Ecto neural progenitor cell (in vitro differentiated cells): ENCODE measurements at places on chromosomes 6 and 20.

- DNase-seq: no peak
Observed at GRCh38 chr6:25277386-25277785, 1.8 kb upstream of the CARMIL1 start.

- DNase-seq: peak; percentile 94
Observed at GRCh38 chr6:3227363-3228045, at the start of gene TUBB2B. TUBB2B (minus strand) TSS chr6:3227653; CDS start chr6:3227543, 110 bp downstream.

DNA sequence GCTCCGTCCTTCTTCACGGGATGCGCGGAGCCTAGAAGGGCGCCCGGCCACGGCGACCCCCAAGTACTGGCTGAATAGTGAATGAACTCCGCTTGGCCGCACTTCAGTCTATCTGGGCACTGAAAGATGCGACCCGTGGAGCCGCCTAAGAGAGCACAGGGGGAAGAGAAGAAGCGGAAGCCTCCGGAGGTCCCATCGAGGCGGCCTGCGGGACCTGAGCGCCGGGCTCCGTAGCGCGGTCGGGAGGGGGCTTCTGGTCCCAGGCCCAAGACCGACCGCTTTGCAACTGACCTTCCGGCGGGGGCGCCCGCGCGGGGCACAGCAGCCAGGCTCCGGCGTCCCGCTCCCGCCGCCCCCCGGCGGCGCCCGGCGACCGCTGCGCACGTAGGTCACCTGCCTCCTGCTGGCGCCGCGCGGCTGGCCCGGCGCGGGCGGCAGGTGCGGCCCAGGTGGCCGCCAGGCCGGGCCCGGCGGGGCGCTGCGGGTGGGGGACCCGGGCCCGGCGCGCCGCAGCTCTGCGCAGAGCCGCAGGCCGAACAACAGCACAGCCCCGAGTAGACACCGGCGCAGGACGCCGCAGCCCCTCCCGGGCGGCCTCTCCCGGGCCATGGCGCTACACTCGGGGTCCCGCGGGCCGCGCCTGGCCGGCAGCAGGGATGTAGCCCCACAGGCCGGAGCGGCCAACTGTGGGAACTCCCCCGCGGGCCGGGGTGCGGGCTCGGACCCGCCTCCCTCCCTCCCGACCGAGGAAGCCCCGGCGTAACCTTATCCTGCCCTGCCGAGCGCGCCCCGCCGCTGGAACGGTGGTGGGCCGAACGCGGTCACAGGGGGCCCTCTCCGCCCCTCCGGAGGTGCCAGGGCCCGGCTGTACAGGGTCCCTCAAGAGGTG, at the start of gene METTL24:
TSS of gene METTL24 (minus strand) at position 686 of the 889 bp plus-strand sequence. CDS start at position 609, 77 bp downstream.
- peak; percentile 75 for DNase-seq

DNA sequence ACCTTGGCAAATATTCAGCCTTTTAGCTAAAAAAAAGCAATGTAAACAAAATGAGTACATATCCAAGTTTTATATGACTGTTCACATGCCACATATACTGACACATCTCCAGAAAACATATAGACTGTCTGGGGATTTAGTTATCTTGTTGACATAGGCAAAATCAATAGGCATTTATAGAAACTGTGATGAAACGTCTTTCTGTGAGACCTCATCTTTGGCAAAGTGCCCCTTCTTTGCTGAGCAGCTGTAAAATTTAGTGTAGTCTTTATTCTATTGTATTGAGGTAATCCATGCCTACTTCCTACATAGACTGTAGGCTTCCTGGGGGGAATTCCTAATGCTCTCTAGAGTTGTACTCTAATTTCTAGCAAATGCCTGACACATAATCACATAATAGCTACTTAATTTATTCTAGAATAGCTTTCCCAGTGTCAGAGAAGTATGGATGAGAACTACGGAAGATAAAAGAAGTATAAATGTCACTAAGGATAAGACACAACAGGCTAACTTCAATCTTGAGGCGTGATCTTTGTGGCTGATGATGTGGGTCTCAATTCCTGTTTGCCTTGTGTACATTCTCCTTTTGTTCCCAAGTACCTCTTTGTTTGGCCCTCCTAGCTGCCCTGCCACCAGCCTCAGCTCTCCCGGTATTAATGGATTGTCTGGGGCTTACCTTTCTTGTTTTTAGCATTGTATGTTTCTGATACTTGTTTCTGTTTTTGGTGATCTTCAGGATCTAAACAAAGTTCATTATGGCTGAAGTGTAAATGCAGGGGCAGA, 30.6 kb downstream of the PTCHD4 start:
- no peak for DNase-seq

- DNase-seq: no peak
Observed at GRCh38 chr6:37130704-37131103, 39.2 kb upstream of the PIM1 start.

DNA sequence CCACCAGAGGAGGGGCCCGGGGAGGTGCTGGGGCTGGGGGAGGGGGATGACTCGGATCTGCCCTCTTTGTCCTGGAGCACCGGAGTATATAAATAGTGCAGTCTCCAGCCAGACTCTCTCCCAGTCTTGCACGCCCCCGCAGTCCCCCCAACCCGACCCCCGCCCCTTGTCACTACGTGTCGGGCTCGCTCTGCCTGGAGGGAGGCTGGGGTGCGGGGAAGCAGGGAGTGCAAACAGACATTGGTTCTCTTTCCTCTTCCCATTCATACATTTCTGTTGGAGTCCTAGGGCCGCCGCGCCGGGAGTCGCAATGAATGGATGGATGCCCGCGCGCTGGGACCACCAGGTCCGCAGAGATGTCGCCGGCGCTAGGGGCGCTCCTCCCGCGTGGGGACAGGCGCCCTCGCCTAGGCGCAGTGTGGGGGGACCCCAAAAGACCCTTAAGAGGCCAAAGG, 179.3 kb downstream of the TBXT start:
- DNase-seq: peak; percentile 69

- no peak for DNase-seq
Observed at GRCh38 chr20:53032478-53032932, 60.3 kb downstream of the TSHZ2 start.

GRCh38 chr6:109296971-109297372, 85.3 kb downstream of the CD164 start:
- DNase-seq: no peak

DNA sequence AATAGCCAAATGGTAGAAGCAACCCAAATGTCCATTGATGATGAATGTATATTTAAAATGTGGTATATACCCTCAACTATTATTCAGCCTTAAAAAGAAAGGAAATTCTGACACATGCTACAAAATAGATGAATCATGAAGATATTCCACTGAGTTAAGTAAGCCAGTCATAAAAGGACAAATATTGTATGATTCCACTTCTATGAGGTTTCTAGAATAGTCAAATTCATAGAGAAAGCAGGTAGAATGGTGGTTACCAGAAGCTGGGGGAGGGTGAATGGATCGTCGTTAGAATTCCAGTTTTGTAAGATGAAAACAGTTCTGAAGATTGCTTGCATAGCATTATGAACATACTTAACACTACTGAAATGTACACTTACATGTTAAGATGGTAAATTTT, 214.3 kb upstream of the MYLIP start:
- no peak for DNase-seq

DNA sequence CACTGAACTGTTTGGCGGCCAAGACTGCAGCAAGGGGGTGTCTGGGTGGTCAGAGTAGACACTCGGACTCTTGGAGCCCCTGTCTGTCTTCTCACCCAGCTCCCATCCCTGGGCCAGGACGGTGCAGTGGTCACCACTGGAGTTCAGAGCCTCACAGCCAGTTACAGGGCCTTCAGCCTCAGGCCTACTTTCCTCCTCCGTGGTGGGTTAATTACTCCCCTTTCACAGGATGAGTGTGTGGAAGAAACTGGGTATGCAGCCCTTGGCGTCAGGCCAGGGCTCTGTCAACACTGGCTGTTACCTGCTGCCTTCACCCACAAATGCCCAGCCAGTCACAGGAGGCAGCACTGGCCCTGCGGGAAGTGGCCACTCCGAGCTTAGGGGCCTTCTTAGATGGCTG, 1.8 kb upstream of the YTHDF1 start:
- no peak for DNase-seq

GRCh38 chr20:20740541-20740940, 28.1 kb upstream of the RALGAPA2 start:
- no peak for DNase-seq

DNA sequence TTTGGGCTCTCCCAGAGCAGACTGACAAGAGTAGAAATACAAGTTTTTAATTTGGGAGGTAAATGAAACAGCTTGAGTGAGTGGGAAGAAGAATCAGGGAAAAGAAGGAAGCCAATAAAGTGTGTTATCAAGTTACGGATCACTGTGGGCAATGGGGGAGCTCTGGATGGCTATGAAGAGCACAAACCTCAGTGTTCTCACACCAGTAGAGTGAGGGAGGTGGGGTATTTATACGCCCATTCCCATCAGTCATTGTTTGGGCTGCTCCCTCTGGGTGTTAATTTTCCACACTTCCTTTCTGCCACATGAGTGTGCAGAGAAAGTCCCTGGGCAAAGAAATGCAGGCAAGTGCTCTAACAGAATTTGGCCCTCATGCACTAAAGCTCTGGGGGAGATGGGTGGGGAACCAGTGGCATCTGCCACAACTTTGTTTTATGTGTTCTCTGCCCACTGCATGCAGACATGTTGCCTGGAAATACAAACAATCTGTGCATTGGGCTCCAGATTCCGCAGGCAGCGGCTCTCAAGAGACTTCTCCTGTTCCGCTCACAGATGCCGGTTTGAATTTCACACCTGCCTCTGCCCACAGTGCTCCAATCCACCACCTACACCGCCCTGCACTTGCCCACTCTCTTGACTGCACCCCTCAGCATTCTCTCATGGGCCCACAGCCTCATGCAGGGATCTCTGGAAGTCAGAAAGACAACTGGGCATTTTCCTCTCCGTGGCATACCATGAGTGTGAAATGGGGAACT, 211.1 kb upstream of the RNF24 start:
- no peak for DNase-seq

DNA sequence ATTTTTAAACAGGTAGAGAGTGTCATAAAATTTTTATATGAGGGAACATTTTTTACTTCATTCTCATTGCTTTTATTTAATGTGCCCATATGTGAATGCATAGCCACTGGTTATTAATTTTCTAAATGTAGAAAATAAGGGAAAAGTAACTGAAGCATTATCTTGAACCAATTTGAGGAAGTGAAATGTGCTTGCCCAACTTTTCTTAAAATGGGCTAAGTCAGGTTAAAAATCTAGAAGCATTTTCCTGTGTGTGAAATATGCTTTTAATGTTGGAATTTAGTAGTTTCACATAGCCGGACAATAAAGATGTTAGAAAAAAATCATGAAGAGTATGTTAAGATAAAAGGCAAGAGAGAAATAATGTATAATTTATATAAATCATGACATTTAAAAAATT, 3.8 kb downstream of the SEC23B start:
- DNase-seq: no peak

DNA sequence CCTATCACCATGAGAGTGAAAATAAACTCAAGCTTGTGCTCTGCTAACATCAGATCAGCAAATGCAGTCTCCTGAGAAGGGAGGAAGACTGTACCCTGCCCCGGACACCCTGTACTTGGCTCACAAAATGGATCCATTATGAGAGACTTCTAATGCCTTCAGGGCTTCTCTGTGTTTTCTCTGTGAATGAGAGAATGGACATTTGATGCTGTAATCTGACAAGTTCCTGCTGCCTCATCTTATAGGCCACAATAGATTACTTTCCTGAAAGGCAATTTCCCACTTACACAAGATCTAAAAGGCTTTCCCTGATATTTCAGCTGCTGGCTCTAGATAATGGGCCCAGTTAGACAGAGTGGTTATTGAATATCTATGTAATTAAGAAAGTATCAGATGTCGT, 117.2 kb downstream of the OTOR start:
- DNase-seq: no peak

DNA sequence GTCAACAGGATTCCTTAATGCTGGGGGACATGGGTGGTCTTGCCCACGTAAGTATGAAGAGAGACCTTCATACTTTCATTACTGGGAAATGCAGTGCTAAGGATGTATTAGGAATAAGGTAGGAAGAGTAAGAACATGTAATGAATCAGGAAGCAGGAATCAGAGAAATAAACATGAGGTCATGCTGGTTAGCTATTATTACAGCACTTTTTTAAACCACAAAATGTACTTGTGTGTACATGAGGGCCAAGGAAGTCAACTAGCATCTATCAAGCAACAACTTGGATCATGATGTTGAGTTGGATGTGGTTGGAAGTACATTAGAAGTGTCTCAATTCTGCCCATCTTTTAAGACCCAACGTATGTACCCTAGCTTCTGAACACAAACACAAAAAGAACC, 63.5 kb upstream of the E2F3 start:
- DNase-seq: no peak

DNA sequence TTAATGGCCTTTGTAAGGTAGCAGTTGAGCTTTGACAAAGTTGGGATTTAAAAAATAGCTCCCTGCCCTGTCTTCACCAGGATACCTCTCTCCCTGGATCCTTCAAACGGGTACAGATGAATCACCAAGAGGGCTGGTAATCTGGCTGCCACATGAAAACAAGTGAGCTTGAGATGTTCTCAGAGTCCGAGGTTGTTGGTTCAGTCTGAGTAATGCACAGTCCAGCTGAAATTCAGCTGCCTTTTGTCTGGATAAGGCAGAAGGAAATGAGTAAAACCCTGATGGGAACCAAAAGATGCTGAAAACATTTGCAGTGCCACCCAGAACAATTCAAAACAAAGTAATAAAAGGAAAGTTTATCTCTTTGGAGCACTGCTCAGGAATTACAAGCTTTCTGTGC, 86.8 kb downstream of the GJA1 start:
- DNase-seq: no peak

DNA sequence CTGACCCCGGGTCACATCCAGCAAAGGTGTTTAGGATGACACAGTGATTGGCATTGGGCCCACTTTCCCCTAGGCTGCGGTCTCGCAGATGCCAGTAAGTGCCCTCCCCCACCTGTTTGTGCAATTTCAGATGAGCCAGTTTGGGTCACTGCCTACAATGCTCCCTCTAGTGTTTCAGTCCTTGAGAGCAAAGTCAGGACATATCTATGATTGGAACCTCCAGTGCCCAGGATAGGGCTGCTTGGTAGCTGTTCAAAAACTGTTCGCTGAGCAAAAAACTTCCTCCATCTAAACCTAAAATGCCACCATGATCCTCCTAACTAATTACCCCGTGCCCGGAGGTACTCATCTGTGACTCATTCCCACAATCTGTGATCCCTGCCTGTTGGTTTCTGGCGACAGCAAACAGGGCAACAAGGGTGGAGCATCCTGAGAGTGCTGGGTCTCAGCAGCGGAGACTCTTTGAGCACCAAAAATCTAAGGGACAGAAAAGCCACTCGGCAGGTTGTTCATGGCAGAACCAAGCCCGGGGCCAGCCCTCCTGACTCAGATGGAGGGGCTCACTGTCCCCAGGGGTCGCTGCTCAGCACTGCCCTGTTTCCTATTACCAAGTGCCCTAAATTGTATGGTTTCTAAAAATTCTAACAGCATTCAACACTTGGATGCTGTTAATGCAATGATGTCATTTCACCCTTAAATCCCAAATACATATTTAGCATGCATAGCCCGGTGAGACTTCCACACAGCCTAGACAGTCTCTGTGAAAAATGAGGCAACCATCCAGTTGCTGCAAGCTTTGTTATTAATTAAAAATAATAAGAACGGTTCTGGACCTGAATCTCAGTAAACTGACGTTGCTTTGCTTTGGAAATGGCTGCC, 5.0 kb downstream of the VSX1 start:
- DNase-seq: peak; percentile 39

GRCh38 chr6:149500096-149500495, 15.3 kb upstream of the ZC3H12D start:
- no peak for DNase-seq

- DNase-seq: no peak
Observed at GRCh38 chr20:13301596-13301995, 80.5 kb downstream of the ISM1 start.
